ENCODE measurements at places on chromosomes 4 and X. TPM values are rescaled to one million over a fixed set of nuclear protein-coding genes. Genes with fewer than 3 reads are reported as not detected.

GRCh38 chr4:172630280-172630679 lies 538.3 kb upstream of the GALNT7 start:
- DNase-seq: no peak

ZDHHC15 gene
- 0.88 TPM for total RNA-seq

ALB gene
- not detected for total RNA-seq

ITM2A gene
- total RNA-seq: 0.12 TPM

GRCh38 chrX:66163849-66164411 lies at the start of gene HEPH:
TSS of gene HEPH (plus strand) at chrX:66164247. CDS start at chrX:66170571, 6,324 bp downstream.
- DNase-seq: no peak

NXF2B gene
- total RNA-seq: not detected

GRCh38 chr4:184955116-184955515 lies 63.2 kb upstream of the HELT start:
- DNase-seq: no peak
